Stimulated activated naive CD8-positive, alpha-beta T cell treated with anti-CD3 and anti-CD28 coated beads, Interleukin-15, Interleukin-2, amounts not matched to agents 100 U/mL and 50 U/mL, for 24 hours (primary cell): ENCODE measurements at places on chromosomes 6 and 20.

GRCh38 chr6:128114164-128114563, 213.3 kb upstream of the THEMIS start:
- no peak for DNase-seq

DNA sequence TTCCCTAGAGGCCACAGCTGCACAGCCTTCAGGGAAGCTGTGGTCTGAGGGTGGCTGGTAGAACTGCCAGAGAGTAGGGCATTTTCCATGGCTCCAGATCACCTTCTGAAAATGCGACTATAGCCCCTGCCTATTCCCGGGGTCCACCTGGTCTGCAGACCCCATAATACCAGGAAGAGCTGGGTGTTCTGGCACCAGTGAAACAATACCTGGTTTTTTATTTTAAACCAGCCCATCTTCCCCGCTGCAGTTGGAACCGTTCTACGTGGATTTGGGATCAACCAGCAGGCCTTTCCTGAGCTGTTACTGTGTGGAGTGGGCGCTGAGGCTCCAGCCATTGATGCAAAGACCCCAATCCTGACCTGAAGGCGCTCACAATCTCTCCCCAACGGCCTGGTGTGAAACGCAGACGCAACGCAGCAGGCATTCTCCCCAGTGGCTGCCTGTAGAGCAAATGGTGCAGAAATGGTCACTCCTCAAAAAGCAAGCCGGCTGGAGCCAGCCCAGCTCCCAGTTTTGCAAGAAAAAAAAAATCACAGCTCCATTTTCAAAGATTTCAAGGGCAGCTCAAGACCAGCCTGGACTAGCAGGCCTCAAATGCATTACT, 11.3 kb downstream of the NPEPL1 start:
- peak; percentile 0 for DNase-seq

DNA sequence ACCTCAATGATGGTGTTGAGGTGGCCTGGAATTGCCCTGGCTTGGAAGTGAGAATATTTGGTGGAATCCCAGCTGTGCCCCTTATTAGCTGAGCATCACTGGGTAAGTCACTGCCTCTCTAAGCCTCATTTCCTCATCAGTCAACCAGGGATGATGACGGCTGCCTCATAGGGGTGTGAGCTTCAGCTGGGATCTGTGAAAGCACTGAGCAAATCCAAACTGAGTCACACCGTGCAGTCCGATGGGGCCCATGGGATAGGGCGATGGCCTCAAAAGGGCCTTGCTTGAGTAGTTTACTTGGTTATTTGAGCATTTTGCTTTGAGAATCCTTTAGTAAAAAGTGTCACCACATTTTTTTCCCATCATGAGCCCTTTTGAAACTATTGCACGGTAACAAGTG, 1.1 kb downstream of the SLC22A1 start:
- DNase-seq: no peak

DNA sequence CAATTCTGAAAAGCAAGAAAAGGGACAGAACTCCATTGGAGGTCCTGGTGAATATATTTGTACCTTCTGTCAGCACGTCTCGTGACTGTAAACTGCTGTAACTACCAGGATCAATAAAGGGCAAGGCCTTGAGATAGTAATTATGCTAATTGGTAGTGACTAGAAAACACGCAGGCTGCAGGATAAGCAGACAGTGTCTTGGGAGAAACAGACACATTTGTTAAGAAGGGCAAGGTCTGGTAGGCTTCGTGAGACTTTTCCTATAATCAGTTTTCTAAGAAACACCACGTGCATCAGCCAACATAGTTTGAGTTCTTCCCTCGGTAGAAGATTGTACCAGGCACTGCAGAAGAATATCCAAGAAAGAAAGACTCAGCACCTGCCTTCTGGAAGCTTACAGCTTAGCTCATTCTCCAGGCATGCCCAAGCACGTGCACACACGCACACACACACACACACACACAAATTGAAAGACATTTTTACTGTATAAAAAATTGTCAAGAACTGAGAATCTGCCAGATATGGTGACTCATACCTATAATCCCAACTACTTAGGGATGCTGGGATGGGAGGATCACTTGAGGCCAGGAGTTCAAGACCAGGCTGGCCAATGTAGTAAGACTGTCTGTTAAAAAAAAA, 167.0 kb upstream of the SASH1 start:
- no peak for DNase-seq

GRCh38 chr6:157335829-157336228, 12.5 kb upstream of the TMEM242 start:
- DNase-seq: no peak

DNA sequence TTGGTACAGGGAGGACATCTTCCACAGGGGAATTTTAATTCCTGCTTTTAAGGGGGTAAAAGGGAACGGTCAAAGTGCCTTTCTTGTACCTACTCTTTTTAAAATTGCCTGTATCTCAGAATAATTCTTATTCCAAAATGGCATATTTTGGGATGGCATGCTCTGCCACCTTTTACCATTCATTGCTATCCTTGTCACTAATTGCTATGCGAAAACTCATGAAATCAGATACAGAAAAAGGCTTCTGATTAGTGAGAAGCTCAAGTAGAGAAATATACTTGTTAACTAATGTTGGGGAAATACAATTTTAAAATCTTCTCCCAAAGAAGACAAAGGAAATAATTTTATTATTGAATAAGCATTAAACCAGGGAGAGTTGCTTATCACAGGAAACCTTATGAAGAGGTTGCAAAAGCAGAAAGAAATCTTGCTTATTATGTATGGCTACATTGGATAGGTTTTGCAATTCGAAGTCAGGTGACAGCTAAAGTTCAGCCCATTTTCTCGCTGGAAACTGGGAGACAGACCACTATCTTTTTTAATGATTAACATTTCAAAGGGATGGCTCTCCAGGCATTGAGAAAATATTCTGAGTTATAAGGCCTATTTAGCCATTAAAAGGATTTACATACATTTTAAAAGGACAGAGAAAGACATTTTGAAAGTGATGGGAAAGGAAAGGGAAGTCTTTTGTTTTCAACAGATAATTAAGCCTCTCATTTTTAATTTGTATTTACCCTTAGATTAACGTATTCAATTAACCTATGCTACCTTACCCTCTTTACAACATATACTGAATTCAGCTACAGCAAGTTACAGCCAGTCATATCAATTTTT, 110.3 kb upstream of the PRSS16 start:
- no peak for DNase-seq

DNA sequence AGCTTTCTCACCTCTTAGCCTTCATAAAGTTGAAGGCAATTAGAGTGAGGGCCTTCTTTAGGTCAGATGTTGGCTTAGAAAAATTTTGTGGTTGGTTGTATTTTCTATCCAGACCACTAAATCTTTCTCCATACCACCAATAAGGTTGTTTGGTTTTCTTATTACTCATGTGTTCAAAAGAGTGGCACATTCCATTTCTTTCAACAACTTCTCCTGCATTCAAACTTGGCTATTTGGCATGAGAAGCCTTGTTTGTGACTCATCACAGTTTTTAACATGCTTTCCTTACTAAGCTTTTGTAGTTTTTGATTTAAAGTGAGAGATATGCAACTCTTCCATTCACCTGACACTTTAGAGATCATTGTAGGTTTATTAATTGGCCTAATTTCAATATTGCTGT, 949.6 kb downstream of the TBC1D32 start:
- no peak for DNase-seq

GRCh38 chr6:45668705-45669104, 291.0 kb upstream of the SUPT3H start:
- DNase-seq: no peak

DNA sequence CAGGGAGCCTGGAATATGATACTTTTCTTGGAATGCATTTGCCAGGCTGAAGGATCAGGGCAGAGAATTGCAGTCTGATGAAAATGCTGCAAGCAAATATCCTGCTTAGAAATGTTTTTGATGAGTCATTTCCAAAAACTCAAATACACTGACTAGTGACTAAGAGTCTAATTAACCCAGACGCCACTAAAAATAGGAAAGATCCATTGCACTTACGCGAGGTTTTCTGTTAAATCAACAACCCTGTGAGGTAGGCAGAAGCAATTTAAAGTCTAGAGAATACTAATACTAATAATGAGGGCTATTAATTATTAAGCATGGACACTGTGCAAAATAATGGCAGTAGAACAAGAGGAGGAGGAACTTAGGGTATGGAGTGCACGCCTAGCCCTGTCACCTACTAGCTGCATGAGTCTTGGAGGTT, 130.1 kb upstream of the DOK5 start:
- DNase-seq: no peak

- no peak for DNase-seq
Measured at GRCh38 chr20:54263116-54263690, 55.3 kb downstream of the PFDN4 start.

- no peak for DNase-seq
Measured at GRCh38 chr6:113211170-113211569, 646.0 kb upstream of the MARCKS start.

DNA sequence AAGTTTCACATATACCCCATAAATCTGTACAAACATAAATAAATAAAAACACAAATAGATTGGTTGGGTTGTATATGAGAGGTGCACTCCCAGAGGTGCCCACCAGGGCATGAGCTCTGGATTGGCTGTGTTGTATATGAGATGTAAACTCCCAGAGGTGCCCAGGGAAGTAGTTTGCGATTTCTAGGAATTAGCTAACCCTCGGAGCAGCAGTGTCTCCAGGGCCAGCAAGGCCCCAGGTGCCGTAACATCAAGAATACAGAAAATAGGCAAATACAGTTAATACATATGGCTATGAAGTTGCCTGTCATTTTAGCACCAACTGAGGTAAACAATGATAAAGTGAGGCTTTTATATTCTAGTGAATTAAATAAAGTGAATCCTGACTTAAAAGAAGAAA, 5.4 kb upstream of the GINM1 start:
- DNase-seq: peak; percentile 14

GRCh38 chr20:37344506-37345338, 1.2 kb upstream of the SRC start:
- DNase-seq: no peak

GRCh38 chr6:165671222-165671768, 8.3 kb upstream of the PDE10A start:
- DNase-seq: no peak

DNA sequence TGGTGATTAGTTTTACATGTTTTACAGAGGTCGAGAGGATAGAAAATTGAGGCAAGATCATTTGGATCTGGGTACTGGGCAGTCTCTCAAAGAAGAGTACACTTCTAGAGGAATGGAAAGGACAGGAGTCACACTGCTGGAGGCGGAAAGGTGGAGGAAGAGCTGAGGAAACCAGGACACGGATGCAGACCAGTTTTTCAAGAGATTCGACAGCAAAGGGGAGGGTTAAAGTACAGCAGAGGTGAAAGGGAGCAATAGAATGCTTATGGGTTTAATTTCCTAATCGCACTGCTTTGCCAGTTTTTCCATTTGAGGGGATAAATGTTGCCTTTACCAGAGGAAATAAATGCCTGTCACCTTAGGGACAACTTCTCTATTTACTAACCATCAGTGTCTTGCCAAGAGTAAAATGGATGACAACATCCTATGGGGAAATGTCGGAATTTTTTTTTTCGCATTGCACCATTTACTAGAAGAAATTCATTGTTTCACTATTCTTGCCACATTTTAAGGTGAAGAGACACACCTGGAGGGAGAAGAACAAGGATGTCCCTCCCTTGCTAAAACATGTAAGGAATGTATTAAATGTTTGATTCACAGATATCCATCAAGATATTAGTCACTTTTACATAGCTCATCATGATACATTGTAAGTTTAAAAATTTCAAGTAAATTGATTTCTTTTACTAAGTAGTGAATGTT, 226.6 kb downstream of the COL12A1 start:
- no peak for DNase-seq

DNA sequence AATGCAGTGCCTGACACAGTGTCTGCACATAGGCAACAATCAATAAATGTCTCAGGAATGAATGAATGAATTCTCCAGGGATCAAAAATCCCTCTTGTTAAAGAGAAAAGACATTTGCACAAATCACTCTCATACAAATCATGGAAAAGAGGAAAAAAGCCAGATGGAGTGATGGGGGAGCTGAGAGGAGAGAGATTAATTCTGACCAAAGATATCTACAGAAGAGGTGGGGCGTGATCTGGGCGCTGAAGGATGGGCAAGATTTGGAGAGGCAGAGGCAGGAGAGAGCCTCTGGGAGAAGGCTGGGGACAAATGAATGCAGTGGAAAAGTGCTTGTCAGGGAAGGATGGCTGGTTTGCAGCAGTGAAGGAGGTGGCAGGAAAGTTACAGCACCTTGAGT, 142.9 kb upstream of the BACH2 start:
- DNase-seq: no peak

- DNase-seq: no peak
Measured at GRCh38 chr6:164095056-164095455, 680.5 kb downstream of the QKI start.

DNA sequence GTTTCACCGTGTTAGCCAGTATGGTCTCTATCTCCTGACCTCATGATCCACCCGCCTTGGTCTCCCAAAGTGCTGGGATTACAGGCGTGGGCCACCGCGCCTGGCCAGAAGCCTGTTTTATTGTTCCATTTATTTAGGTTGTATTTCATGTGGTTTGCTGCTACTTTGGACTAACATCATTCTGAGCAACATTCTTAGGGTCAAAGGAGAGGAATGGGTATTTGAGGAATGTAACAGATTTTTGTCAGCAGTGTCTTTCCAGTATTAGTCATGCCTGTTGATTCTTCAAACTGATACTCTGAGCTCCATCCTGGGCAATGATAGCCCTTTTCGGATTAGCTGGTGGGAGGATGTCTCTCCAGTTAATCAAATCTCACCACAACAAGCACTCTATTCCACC, 213.0 kb upstream of the CITED2 start:
- no peak for DNase-seq

DNA sequence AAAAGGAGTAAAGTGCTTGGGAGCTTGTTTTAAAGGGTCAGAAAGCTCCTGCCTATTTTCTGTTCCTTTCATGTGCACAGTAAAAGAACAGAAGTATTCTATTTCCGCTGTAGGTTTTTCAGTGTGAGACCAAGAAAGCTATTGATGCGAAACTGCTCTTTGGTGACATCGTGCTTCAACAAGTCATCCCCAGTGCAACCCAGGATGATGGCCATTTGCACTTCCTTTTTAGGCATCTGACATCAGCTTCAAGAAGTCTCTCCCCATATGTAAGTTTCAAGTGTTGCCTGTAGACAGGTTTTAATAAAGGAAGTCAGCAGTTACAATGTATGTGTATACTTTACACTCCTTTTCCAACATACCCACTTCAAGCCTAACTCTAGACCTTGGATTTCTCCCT, 131.6 kb downstream of the RFX6 start:
- no peak for DNase-seq

GRCh38 chr6:160764847-160765246, 62.8 kb downstream of the PLG start:
- no peak for DNase-seq

- DNase-seq: no peak
Measured at GRCh38 chr6:157385482-157385881, 4.5 kb downstream of the ZDHHC14 start.

GRCh38 chr6:91719414-91719813, 1132.5 kb upstream of the MAP3K7 start:
- DNase-seq: no peak
